Dermis blood vessel endothelial cell (primary cell): ENCODE measurements at places on chromosomes 5 and 9. TPM values are rescaled to one million over a fixed set of nuclear protein-coding genes. Genes with fewer than 3 reads are reported as not detected.

LCN12 gene
- not detected in 2 replicates for total RNA-seq

OR13C2 gene
- not detected in 2 replicates for total RNA-seq

TOR4A gene
- total RNA-seq, result 29.8 and 46.0 TPM in 2 replicates

PITX1 gene
- 0.51 TPM in 1 of 2 replicates, not detected in the other for total RNA-seq

DNA sequence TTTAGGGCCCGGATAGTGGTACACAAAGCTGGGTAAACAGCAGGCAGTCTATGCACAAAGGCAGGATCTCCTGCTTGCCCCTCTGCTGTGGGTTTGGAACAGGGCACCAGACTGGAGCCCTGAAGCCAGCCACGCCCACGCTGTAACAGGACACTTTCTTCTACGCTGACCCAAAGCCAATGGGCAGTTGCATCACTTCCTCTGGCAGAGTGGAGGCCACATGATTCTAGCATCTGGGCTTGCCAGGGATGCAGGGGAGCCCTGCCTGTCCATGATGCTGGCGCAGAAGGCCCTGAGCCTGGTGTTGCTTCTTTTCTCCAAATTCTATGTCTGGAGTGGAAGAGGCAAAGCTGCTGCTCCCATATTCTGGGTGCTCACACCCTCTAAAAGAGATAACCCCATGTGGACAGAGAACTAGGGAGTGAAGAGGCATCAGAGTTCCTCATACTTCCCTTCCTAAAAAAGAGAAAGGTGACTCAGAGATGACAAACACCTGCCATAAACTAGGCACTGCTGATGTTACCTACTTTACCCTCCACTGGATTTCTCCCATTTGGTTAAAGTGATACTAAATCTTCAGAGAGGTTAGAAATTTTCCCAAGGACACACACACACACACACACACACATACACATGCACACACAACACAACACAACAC is 260.3 kb upstream of the KLF4 start:
- DNase-seq, result peak; percentile 83

DNA sequence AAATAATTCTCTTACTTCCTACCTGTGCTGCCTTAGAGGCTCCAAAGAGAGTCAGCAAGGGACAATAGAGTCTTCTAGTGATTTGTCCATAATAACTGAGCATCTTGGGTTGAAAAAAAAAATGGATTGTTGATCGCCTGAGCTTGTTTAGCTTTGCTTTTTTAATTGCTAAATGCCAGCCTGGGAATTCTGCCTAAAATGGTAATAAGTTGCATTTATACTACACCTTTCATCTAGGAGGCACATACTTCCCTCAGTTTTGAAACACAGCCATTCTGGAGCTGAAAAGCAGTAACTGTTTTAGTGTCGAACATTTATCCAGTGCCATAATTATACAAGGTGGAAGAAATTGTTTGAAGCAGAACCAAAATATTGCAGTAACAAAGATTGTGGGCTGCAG is 421.3 kb downstream of the CAAP1 start:
- DNase-seq, result no peak

DNA sequence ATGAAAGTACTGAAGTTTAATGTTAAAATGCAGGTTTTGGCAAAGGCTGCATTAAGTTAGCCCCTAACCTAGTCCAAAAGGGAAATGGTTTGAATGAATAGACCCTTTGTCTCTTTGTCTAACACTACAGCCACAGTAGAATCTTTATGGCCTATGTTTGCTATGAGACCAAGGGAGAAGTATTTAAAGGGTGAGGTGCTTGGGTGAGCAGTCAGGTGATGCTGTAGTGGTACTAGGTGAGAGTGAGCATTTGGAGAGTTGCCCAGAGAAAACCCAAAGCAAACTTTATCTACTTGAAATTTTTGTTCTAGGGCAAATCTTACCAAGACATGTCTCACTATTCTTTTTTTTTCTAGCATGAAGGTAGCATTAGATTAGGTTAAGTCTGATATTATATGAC is 1961.4 kb upstream of the WWC1 start:
- no peak for DNase-seq

DNA sequence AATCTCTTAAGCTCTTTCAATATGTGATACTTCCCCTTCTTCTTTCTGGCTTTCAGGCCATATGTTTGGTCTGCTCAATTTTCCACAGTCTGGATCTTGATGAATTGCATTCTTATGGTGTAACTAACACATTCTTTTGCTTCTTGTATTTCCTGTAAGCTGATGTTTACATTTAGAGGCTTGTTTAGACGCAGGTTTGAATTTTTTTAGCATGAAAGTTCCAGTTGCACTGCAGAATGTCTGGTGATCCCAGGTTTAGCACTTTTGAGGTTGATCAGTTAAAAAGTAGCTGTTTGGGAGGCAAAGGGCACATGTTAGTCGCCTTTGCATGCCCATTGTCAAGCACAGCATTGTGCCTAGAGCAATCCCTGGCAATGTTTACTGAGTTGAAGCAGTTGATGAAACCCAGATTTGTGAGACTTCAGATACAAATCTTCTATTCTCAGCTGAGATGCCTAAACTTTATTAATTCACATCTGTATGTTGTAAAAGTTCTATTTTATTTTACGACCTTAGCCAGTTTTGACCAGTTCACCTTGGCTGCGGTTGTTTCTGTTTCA is 59.6 kb upstream of the SPATA31C2 start:
- no peak for DNase-seq

- no peak for DNase-seq
Measured at GRCh38 chr5:133396187-133396741, 216.1 kb downstream of the FSTL4 start.

- peak; percentile 41 for DNase-seq
Measured at GRCh38 chr9:97740848-97741821, 44.0 kb upstream of the XPA start.

DNA sequence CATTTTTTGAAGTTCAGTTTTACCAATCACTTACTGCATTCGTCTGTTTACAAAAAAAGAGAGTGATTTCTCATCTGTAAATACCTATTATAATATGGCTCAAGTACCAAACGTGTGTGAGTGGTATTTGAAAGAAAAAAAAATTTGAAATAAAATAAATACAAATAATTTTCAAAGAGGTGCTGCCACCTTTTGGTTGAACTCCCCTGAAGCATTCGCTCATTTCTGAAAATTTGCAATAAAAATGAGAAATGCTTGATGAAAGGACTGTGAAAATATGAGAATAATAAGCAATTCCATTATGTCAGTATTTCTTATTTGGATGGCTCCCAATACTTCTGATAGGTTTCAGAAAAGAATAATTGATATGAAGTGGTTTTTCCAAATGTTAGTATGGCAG is 409.9 kb downstream of the CTNND2 start:
- DNase-seq, result no peak

- no peak for DNase-seq
Measured at GRCh38 chr5:149766460-149767280, 36.6 kb downstream of the PPARGC1B start.
